OCI-LY7 (cell line): ENCODE measurements at places on chromosomes 7 and 10. TPM values are rescaled to one million over a fixed set of nuclear protein-coding genes. Genes with fewer than 3 reads are reported as not detected.

DNA sequence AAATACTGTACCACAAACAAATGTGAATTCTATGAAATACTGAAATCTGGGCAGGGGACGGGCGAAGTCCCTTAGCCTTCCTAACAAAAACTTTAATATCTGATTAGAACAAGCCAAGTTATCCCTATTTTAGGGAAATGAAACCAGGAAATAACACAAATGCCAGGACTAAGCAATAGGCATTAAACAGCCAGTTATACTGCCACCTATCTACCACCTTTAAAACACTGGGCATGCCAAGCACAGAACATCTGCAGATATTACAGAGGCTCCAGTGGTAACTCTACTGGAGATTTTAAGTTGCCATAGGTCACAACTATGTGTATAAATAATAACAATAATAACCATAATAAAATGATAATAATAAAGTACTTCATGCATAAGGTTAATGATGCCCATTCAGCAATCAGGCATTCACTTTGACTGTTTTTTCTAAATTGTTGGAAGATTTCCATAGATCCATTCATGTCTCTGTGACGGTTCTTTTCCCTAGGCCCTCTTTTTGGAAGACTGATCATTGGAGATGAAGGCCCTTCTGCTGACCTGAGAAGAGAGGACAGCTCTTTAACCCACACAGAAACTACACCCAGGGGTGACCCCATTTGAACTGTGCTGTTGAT lies 195.7 kb downstream of the CACNA2D1 start:
- peak; percentile 15 for DNase-seq

GRCh38 chr7:104894726-104895521 lies 119.1 kb upstream of the KMT2E start:
- DNase-seq, result no peak

ADGRA1 gene
- not detected in 2 replicates for total RNA-seq

DNA sequence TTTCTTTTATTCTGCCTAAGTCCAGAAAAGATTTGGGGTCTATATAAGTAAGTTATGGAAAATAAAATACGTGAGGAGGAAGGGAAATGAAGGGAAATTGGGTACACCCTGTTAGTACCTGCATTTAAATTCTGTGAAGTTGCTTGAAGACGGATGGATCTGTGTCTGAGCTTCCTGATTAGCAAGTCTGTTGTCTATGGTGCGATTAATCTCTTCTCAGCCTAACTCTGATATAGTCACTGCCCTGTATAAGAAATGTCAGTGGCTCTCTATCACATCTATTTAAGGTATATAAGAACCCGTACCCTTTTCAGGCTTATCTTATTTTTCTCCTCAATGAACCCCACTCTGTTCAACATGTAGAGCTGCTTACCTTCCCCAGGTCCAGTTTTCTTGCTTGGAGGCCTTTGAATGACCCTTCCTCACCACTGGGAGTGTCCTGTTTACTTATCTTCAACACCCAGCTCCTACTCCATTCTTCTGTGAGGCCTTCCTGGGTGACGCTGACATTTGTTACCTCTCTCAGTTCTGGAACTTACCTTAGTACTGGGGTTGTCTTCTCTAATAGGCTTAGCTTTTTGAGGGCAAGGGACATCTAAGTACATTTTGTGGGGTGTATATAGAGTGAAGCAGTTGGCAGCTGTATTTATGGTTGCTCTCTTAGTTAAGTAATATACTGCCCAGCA lies 149.6 kb upstream of the PRPS1L1 start:
- DNase-seq, result no peak

NME8 gene
- total RNA-seq, result not detected in 2 replicates

DNA sequence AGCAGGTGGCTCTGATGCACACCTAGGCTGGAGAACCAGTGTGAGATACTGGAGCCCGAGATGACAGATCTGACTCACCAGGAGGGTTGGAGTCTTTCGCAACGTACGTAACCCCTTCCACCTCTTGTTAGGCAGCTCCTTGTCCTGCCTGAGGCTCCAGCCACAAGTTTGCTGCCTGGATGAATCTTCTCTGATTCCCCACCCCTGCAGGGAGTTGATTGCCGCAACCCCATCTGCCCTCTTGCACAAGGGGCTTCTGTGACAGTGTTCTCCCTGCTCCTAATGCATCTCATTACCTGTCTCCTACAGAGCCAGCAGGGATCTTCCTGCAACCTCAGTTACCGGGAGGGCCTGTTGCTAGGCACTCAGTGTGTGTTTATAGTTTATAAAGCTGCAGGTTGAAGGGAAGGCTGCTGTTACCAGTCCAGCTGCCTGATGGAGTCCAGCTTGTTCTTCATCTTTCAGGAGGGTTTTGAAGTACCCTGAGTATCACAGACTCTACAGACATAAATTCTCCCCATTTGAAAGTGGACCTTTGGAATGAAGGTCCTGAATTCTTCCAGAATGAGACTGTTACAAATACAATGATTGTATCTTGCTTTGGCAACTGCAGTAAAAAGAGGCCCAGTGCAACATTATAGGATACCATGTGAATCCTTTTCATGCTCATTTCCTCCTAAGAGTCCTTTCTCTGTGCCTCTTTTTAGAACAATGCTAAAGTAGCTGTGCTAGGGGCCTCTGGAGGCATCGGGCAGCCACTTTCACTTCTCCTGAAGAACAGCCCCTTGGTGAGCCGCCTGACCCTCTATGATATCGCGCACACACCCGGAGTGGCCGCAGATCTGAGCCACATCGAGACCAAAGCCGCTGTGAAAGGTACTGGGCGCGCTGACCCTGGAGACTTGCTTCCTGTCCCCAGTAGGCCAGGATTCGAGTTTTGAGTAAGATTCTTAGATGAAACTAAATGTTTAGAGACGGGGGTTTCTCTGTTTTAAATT lies 6.5 kb downstream of the MDH2 start:
- DNase-seq, result no peak

SPDYE6 gene
- total RNA-seq, result not detected in 2 replicates

RADIL gene
- total RNA-seq, result 0.24 and 0.34 TPM in 2 replicates
